H54 (cell line): ENCODE measurements at places on chromosomes 5 and 9.

- no peak for DNase-seq
These were observed 51.1 kb downstream of the MPDZ start for GRCh38 chr9:13228431-13228830.

GRCh38 chr9:15824310-15824709 lies 271.5 kb downstream of the CCDC171 start:
- no peak for DNase-seq

DNA sequence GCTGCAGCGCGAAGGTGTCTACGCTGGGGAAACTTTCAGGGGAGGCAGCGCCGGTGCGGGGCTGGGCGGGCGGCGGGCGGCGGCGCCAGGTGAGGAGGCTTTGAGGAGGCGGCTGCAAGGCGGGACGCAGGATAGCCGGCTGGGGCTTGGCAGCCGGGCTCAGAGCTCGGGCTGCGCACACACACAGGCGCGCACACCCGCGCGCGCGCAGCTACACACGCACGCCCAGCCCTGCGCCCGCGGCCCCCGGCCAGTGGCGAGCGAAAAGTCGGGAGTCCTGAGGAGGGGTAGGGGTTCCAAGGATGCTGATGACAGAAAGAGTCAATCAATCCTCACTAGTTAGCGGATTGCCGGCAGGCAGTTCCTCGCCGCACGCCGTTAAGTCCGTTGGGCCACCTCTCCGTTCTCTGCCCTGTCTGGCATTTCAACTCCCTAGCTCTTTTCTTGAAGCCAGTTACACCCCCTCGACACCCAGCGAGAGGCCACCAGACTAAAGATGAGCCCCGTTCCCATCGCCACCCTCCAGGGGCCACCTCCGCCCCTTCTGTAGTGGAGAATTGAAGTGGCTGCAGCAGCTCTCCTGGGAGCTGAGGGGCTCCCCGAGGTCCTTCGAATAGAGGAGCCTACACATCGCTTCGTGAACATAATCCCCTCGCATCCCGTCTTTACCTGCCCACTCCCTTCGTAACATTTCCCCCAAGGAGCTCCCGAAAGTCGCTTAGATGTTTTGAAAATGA lies 1640.3 kb upstream of the C9orf72 start:
- no peak for DNase-seq

DNA sequence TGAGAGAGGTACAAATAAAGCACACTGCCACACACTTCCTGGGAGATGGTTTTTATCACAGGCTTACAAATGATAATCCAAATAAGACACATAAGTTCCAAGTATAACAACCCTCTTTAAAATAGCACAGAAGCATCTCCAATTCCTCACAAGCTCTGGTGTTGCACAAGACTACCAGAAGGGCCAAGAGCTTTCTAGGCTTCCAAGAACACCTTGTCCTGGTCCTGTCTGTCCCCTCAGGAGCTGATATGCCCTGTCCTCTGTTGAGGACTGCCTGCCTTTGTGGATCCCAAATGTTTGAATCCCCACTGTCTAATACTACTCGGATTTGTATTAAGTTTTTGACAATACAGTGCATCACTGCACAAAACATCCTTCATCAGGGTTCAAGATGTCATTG lies 110.1 kb downstream of the SPOCK1 start:
- no peak for DNase-seq

- no peak for DNase-seq
These were observed 50.7 kb downstream of the FAM170A start for GRCh38 chr5:119680080-119680479.

DNA sequence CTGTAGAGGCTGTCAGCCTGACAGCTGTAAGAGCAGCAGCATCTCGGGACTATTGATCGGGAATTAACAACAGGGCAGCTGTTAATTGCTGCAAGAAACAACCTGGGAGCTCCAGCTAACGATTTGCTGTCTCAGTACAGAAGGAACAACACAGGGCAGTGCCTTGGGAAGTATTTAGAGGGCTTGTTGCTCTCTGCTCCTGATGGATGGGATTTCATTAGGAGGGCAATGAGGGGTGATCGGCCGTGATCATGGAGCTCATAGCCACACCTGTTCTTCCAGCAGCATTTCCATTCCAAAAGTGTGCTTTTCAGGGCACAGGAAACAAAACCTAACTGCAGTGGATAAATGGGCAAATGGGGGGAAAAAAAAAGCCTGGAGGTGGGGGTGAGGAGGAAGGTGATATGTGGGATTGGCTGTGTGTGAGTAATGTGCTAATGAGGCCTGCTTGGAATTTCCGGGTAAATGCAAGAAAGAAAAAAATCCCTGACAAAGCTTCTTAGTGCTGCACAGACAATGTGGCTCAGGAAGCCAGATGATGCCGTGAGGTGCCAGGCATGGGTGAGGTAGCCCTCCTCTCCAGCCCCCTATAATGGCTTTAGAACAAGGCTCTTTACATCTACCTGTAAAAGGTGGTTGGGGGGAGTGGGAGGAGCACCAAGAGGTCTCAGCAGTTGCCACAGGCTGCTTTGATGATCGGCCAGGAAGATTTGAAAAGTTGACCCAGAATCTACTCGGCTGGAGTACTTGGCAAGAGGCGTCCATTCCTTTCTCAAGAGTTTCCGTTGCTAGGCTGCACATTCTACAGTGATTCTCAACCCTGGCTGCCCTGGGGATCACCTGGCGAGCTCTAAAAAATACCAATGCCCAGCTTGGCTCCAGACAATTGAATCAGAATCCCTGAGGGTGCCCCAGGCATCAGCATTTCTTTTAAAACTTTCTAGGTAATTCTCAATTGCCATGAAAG lies 139.5 kb upstream of the KLF9 start:
- peak; percentile 25 for DNase-seq

DNA sequence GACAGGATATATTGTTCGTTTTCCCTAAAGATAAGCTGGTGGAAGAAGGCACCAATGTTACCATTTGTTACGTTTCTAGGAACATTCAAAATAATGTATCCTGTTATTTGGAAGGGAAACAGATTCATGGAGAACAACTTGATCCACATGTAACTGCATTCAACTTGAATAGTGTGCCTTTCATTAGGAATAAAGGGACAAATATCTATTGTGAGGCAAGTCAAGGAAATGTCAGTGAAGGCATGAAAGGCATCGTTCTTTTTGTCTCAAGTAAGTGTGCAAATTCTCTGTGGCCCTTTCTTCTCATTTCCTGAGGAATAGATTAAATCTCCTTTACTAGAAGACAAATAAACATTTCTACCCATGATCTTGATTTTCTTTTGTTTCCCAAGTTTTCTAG lies 38.0 kb downstream of the OSMR start:
- no peak for DNase-seq

DNA sequence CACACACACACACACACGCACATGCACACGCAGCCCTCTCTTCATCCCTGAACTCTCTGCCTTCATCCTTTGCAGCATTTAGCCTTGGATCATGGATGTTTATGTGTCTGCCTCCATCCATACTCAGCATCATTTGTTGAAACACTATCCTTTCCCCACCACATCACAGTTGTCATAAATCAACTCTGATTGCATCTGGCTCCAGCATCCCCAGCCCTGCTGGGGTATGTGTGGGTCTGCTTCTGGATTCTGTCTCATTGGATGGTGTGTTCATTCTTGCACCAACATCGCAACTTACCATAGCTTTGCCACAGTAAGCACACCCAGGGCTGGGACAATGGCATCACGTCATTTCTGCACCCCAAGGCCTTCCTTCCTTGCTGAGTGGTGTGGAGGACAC lies 175.4 kb downstream of the RGS3 start:
- no peak for DNase-seq

GRCh38 chr5:6733411-6734242 lies 20.4 kb downstream of the TENT4A start:
- DNase-seq, result no peak

- DNase-seq, result no peak
These were observed 18.6 kb upstream of the ZNF366 start for GRCh38 chr5:72525816-72526215.

DNA sequence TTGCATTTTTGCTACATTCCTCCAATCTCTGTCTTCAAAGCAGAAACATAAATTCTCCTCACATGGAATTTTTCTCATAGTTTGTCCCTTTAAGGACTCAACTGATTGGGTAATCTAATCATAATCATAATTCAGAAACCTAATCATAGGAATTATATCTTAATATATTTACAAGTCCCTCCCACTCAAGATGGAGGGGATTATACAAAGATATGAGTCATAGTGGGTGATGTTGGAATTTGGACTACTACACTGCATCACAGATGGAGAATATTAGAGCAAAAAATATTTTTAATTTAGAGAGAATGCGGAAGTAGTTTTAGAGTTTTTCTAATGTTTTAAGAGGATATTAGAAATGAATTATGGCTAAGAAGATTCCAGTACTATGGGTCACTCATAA lies 1034.0 kb downstream of the DTWD2 start:
- no peak for DNase-seq

GRCh38 chr5:111996574-111996973 lies 239.6 kb upstream of the NREP start:
- no peak for DNase-seq

DNA sequence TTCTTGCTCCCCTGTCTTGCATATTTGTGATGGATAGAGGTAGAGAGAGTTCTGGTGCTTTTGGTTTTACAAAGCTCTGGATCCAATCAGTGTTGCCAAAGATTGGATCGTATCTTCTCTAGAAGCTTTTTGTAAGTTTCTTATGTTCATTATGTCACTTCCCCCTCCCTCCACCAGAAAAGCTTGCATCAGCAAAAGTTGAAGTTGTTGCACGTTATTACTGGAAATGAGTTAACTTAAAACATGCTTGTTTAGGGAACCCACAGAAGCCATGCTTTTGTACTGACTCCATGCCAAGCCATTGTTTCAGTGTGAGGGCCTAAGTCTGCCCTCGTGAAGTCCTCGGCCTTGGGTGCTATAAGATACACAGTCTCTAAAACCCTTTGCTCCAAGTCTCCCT lies 186.5 kb downstream of the ERCC6L2 start:
- no peak for DNase-seq

DNA sequence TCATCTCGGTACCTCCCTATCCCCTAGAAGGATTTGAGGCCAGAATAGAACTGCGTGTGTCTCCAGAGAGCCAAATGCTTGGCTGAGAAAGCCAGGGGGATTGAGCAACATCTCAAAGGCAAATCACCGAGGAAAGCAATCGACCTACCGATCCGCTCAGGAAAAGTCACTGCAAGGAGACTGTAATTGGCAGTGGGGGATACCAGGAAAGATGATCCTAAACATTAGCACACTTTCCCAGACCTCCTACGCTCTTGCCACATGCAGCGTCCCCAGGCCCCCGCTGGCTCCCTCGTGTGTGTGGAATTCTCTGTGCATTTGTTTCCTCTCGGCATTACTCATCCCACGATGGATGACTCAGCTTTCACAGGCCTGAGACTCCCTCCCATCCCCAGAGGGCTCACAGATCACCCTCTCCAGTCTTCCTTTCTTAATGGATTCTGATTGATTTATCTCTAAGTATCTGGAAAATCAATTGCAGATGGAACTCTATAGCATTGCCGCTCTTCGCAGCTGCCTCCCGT lies 82.2 kb upstream of the ICE1 start:
- DNase-seq, result peak; percentile 91

- no peak for DNase-seq
These were observed 345.7 kb upstream of the SLC30A5 start for GRCh38 chr5:68748101-68748500.

DNA sequence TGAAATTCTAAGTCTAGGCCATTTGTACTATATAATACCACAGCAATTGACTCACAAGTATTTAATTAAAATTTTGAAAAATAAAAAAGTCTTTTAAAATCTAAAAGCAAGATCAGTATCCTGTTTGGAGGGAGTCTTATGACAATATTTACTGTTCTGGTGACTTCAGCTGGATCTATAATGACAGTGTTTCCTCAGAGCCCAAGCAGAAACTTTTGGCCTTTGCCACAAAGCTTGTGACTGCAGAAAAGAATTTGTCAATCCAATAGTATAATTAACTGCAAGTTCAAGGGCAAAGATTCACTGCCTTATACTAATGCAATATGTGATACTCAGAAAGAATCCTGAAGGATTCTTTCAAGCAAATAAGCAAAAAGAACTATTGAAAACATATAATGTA lies 49.6 kb upstream of the RAPGEF6 start:
- DNase-seq, result no peak

DNA sequence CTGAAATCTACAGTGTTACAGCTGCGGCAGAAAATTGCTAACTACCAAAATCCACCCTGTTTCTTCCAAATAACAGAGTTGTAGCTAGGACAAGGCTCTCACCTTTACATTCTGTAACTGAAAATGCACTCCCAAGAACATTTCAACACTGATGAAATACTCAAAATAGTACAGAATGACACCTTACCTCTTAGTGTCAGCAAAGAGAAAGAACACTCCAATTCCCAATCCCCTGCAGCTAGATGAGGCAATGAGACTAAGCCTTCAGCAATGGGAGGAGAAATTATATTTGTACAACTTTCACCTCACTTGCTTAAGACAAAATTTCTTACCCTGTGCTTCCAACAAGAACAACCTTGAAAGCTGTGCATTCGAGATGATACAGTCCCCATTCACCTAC lies 31.2 kb downstream of the STRBP start:
- no peak for DNase-seq

DNA sequence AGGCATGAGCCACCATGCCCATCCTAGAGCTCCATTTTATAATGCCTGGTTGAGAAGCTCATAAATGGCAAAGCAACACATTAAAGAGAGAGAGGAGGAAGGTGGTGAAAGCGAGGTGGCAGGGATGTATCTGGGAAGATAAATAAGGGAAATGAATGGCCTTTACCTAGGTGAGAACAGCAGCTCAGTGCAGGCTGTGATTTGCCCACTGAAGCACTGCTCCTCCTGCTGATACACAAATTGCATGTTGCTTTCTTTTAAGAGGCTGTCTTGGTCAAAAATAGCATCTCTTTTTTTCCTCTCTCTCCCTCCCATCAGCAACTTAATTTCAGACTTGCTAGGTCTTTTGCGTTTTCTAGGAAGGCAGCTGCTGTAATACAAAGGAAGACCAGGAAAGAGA lies 258.9 kb downstream of the FAM114A2 start:
- DNase-seq, result no peak

DNA sequence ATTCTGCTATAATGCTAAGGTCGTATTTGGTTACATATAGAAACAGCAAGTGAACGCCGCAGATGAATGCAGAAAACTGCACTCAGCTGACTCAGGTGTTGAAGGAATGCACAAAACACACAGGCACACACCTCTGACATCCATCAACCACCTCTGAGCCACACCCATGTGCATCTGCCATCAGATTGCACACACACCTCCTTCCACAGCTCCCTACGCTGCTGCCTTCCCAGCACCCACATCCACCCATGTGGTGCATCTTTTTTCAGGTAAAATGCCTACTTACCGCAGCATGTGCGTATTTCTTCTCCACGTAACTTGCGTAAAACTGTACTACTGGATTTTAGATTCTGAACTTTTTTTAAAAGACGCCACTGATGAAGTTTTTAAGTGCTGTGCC lies 7.1 kb downstream of the STK10 start:
- no peak for DNase-seq

- DNase-seq, result no peak
These were observed 56.9 kb downstream of the AP3S1 start for GRCh38 chr5:115898656-115899055.
